ENCODE measurements at places on chromosomes 2 and 18.

DNA sequence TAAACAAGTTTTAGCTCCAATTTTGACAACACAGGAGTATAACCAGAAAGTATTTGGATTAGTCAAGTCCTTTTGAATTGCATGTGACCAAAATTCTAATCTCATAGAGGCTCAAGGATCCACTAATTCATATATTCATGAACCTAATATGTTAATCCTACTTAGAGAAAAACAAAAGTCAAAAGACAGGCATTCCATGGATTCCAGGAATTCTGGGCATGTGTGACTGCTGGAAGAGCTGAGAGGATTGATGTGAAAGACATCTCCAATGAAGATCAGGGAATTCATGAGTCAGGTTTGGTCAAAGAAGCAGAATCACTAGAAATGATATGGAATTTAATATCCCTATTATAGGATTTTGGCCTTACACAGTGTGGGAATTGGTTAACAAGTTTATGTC lies 1494.6 kb upstream of the DDX18 start:
- DNase-seq = no peak

GRCh38 chr2:177117755-177118154 lies 94.8 kb upstream of the HNRNPA3 start:
- no peak for DNase-seq

DNA sequence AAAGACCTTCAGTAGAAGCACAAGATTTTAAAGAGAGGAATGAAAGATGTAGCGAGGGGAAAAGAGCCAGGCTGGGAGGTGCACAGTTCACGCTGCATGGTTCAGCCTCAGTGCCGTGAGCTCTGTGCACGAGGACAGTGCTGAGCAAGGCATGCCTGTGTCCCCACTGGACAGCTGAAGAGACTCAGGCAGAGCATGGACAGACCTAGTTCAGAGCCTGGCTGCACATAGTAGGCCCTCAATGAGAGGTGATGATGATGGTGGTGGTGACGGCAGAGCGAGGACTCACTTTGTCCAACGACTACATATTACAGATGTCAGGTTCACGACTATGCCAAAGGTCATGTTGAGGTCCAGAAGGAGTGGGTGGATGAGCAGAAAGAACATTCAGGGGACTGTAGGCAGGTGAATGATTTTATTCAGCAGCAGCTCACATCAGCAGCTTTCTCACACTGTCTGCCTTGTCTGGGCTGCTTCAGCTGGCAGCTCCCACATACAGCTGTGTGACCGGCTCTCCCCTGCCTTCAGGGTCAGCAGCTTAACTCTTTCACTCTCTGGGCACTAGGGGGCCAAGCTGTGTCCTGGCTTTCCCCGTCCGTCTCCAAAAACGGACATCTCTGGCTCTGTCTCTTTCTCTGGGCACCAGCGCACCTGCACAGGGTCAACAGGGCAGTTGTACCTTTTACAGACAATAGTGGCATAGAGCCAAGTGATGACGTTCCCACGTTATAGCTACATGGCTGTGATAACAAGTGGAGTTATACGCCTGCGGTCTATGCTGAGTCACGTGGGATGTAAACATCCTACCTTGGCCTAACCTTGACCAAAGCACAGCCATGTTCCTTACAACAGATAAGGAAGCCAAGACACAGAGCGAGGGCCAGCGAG lies 128.8 kb upstream of the MSH6 start:
- DNase-seq = peak; percentile 54

DNA sequence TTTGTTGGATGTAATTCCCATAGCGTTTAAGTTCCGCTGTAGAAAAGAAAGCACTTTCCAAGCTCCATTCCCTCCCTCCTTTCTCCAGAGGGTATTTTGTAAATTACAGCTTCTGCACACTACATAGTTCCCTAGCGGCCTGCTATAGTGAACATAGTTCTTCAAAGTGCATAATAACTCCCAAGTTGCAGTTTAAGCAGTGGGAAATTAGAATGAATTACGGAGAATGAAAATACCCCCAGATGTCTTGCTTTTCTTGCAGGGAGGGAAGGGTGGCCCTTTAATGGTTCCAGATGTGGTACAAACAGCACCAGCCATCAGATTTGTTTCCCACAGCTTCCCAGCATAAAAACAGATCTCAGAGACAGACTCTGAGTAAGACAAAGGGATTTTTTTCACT lies 893.9 kb downstream of the SUCLG1 start:
- DNase-seq = no peak

DNA sequence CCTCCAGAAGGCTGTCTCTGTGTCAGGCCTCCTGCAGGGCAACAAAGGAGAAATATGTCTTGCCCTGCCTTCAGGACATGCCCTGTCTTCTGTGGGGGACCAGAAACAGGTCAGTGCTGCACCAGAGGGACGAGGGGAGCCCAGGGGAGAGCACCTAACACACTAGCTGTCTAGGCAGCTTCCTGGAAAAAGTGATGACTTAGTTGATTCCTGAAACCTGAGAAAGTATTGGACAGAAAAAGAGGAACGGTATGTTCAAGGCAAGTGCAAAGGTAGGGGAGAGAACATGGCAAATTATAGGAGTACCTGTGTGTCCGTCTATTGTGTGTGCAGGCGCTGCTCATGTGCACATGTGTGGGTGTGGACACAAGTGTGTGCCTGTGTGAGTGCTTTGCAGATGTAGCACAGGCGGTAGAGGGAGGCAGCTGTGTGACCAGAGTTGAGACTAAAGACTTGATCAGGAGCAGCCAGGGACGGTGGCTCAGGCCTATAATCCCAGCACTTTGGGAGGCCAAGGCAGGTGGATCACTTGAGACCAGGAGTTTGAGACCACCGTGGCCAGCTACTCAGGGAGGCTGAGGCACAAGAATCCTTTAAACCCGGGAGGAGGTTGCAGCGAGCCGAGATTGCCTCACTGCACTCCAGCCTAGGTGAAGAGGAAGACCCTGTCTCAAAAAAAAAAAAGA lies 119.5 kb downstream of the GYPC start:
- no peak for DNase-seq

DNA sequence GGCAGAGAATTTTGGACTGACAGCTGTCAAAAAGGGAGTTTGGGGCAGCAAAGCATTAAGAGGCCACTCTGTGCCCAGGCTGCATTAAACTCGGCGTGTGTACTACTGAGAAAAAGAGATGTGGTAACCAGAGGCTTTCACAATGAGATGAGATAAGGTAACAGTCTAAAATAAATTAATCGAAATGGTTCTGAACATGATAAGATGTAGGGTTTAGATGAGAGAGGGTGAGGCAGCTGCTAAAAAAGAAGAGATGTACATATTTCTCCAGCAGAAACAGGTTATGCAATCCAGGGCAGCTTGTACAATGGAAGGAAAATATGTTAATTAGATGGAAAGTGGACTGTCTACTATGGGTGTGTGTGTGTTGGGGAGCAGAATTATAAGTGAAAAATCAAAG lies 39.2 kb upstream of the ACTR3 start:
- peak; percentile 52 for DNase-seq

DNA sequence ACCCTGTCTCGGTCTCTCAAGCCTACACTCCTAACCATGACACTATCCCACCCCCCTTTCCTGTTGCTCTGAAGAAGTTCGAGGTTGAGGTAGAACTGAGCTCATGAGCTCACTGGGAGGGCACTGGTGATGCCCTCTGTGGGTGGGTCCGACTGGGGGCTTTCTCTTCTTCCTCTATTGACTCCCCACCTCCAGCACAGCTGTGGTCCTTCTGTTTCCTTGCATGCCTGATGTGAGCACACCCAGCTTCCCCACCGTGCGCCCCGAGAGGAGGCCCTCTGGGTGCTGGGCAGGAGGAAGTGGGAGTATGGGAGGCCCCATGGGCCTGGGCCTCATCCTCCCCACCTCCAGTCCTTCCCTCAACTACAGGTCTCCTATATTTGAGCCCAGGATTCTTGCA lies 20.9 kb downstream of the SPEG start:
- no peak for DNase-seq

GRCh38 chr18:23932385-23933067 lies 82.0 kb upstream of the TTC39C start:
- no peak for DNase-seq

DNA sequence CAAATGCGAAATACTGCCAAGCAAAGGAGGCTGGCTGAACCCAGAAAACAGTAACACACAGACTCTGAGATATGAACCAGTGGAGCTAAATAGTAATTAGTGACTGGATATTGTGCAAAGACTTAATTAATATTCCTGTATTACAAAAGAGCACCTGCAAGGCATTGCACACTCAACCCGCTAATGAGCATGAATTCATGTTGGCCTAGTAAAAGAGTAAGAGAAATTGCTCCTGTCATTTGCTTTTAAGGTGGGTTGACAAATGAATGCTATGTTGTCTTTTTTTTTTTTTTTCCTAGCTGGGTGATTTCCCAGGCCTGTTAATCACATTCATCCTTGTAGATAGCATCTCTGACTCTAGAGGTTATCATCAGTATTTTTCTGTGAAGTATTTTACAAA lies 87.0 kb upstream of the CERS6 start:
- no peak for DNase-seq

GRCh38 chr2:21258082-21258481 lies 134.3 kb downstream of the TDRD15 start:
- DNase-seq = no peak
